Omental fat pad (tissue), 4 donors: ENCODE measurements at places on chromosomes 12 and 14. TPM values are rescaled to one million over a fixed set of nuclear protein-coding genes. Genes with fewer than 3 reads are reported as not detected.

The SERPINA6 gene
- total RNA-seq = not detected

The AKAP6 gene
- 3.8 TPM for total RNA-seq

The IFNG-AS1 gene
- 0.28 TPM for total RNA-seq

The PTPN6 gene
- 30.5 TPM for total RNA-seq

The LMNTD1 gene
- total RNA-seq = not detected

The RTN1 gene
- 50.0 TPM for total RNA-seq

The ALX1 gene
- not detected for total RNA-seq

The ANAPC5 gene
- total RNA-seq = 88.2 TPM

The DYRK2 gene
- total RNA-seq = 23.4 TPM

The ALG10B gene
- 3.2 TPM for total RNA-seq

The SMOC1 gene
- 5.8 TPM for total RNA-seq

The FAM181A gene
- total RNA-seq = not detected

The LRIG3 gene
- 33.8 TPM for total RNA-seq

The KLHL33 gene
- 0.31 TPM for total RNA-seq

The LUM gene
- 335 TPM for total RNA-seq

The CARMIL3 gene
- 0.32 TPM for total RNA-seq

The SRRM4 gene
- not detected for total RNA-seq

The TTC9 gene
- total RNA-seq = 1.1 TPM

The KRT8 gene
- total RNA-seq = 92.8 TPM

The PRR4 gene
- total RNA-seq = 1.5 TPM

The FAM186B gene
- 0.84 TPM for total RNA-seq

The BTBD6 gene
- total RNA-seq = 95.4 TPM
